Activated CD8-positive, alpha-beta memory T cell treated with anti-CD3 and anti-CD28 coated beads for 1 hour (primary cell): ENCODE measurements at places on chromosomes 5 and 9.

GRCh38 chr9:87518702-87519335, 21.2 kb downstream of the DAPK1 start:
- DNase-seq = no peak

DNA sequence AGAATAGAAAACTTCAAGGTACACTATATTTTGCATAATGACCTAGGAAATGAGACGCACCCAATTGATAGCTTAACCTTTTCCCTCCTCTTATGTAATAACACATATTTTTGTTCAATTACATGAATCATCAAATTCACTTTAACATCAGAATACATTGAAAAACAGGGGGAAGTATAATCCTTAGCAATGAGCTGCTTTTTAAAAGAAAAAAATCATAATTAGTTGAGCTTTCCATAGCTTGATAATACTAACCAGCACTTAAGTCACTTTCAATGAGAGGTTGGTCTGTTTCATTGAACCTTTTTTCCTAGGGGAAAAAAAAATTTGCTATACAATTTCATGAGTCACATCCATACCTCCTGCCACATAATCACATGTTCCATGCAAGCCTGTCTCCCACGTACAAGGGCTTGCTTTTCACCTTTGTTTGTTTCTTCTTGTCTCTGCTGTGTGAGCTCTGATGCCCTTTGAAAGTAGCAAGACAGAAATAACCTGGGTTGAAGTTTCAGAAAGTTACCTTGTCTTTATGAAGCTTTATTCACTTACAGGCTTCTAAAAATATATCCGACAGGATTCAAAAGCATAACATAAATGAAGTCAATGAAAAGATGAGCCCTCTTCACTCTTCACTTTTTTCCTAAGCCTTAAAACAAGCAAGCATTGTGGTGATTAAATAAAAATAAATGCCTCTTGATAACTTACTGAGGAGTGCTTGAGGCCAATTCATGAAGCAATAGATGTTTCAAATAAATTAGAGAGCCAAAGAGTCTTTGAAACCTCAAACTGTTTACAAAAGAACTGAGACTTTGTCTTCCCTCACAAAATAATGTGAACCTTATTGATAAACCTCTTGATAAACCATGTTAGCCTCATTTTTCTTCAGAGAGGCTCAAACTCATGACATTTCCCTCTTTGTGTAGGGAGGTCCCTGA, 108.5 kb downstream of the FEM1C start:
- no peak for DNase-seq

DNA sequence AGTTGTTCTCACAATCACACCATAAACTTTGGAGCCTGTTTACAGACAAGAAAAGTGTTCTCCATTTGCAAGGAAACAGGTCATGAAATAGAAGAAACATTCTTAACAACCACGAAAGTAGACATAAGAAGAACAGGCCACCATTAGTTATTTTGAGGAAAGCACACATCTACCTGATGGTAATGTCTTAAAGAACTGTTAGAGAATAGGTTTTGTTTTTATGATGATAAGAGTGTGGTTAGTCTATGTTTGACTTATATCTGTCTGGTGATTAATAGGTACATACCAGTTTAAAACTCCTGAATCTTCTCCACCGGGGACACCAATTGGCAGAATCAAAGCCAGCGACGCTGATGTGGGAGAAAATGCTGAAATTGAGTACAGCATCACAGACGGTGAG, 108.3 kb downstream of the CDH6 start:
- DNase-seq = no peak

GRCh38 chr5:170168002-170168401, 62.3 kb downstream of the FOXI1 start:
- no peak for DNase-seq

DNA sequence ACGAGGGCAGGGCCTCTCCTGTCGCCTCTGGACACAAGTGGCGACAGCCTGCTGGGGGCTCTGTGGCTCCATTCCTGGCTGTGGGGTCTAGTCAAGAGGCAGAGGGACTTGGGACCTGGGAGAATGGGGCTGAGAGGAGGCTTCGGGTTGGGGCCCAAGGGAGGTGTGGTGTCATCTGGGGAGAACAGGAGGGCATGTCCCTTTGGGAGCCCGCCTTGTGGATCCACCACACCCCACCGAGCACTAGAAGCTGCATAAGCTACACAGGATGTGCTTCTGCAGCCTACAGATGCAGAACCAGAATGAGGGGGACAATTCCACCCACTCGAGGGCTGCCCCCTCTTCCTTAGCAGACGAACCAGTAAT, 3.9 kb upstream of the MAN1B1 start:
- no peak for DNase-seq

DNA sequence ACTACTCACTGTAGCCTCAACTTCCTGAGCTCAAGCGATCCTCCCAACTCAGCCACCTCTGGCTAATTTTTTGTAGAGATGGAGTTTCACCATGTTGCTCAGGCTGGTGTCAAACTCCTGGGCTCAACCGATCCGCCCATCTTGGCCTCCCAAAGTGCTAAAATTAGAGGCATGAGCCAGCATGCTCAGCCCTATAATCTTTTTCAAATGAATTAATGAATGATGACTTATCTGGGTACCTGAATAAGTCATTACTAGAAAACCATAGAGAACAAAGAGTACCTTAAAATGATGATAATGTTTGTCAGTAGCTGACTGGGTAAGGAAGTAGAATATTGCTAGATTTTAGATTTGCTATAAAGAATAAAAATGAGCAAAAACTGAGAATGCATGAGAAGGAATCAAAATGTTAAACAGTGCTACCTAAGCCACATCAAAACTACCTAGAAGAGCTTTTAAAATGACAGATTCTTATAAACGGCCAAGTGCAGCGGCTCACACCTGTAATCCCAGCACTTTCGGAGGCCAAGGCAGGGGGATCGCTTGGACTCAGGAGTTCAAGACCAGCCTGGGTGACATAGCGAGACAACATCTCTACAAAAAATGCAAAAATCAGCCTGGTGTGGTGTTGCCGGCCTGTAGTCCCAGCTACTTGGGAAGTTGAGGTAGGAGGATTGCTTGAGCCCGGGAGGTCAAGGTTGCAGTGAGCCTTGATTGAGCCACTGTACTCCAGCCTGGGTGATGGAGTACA, 13.6 kb downstream of the FNBP1 start:
- DNase-seq = no peak

DNA sequence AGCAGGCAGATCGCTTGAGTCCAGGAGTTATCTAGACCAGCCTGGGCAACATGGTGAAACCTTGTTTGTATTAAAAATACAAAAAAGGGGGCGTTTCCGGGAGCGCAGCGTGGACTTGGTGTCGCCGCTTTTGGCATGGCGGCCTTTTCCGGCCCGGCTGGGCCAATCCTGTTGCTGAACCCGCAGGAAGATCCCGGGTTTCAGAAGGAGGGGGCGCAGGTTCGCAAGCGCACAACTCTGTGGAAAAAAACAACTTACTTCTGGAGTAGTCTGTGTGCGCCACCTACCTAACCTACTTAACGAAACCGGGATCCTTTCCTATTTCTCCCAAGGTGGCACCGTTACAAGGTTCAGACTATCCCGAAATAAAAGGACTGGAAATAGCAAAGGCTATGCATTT, 198.6 kb downstream of the MSX2 start:
- DNase-seq = no peak

- no peak for DNase-seq
Observed at GRCh38 chr9:128999581-129000206, 28.4 kb downstream of the SH3GLB2 start.

DNA sequence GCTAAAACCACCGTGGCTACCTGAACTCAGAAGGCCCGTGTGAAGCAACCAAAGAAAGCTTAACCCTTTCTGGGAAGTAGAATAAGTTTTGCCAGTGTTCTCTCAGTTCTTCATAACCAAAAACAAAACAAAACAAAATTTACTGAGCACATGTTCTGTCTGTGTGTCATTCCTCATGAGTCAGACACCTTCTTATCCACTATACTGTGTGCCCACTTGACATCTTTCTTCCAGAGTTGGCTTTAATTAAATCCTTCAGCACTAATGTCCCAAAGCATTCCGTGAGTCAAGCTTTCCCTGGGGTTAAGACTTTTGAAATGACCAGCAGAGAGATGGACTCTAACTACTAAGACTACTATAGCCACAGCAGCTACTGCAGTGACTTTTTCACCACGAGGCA, 61.3 kb downstream of the GLIS3 start:
- no peak for DNase-seq

- DNase-seq = no peak
Observed at GRCh38 chr9:94081435-94081834, 2.8 kb upstream of the PTPDC1 start.

DNA sequence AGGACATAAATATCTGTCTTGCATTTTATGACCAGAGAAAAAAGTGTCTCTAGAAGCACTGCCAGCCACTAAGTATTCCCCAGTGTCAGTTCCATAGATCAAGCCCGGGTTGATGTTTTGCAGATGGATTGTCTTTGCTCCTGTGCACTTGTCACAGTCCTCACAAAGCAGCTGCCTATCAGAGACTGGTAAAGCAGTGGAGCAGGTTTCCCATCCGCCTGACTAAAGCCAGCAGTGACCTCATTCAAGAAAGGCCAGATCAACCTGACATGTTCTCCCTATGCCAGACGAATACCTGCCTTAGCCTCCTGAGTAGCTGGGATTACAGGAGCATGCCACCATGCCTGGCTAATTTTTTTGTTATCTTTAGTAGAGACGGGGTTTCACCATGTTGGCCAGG, 26.8 kb upstream of the GARNL3 start:
- DNase-seq = no peak

GRCh38 chr5:40381676-40382363, 297.9 kb upstream of the PTGER4 start:
- DNase-seq = no peak

DNA sequence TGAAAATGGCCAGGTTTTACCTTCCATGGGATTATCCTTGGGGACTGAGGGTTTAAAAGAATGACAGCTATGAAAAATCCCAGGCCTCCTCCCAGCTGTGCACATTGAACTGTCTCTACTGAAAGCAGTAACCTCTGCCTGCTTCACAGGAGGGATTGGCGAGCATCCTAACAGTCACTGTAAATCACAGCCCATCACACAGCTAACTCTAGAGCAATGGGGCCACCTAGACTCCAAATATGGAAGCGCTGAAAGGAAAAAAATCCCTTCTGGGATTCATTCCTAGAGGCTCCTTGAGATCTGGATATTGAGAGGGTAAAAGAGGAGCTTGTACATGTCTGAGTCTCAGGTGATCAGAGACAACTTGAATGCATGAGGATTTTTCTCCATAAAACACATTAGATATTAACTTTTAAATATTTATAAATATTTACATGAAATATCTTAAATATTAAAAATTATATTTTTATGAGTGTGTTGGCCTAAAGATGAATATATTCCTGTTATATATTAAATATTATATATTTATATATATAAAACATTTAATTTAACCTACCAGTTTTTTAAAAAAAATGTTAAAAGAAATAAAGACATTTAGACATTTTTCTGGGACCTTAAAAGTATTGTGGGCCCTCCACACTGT, 133.8 kb upstream of the SLC24A2 start:
- no peak for DNase-seq

DNA sequence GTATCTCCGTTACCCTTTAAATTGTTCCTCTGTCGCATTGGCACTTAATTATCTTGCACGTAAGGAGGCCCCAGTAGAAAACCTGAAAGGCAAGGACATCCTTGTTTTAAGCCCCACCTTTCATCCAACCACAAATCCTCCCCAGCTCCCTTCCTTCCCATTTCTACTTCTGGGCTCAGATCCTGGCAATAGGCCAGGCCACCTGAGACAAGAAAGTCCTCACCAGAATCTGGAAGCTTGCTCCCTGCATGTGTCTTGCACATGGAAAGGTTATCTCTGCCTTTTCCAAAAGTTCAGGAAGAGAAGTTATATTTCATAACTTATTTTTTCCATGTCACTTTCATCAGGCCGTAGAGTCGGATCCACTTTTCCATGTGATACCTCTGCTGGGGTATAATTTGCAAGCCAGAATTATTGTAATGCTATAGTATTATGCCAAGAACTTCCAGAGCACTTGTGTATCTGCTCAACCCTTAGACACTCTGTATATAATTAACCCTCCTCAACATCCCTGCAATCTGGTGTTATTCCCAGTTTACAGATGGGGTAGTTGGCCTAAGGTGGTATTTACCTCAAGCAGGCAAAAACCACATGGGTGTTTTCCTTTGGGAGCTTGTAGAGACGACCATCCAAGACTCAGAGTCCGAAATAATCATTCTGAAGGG, 2.6 kb upstream of the SHB start:
- DNase-seq = no peak
